Esophagus mucosa (tissue), 1 donor: ENCODE measurements at places on chromosomes 3 and 15. TPM values are rescaled to one million over a fixed set of nuclear protein-coding genes. Genes with fewer than 3 reads are reported as not detected.
A peak's percentile ranks its signal among the peaks of the same experiment; 100 is the strongest.

DNA sequence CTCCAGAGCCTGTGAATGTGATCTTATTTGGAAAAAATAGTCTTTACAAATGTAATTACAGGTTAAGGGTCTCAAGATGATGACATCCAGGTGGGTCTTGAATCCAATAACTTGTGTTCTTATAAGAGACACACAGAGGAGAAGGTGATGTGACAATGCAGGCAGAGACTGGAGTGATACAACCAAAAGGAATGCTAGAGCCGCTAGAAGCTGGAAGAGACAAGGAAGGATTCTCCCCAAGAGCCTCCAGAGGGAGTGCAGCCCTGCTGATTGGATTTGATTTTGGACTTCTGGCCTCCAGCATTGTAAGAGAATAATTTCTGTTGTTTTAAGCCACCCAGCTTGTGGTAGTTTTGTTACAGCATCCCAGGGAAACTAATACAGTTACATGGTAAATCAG is 9.7 kb downstream of the MYH15 start:
- no peak for ATAC-seq

WDR49 gene
- total RNA-seq = 0.16 TPM

GRCh38 chr3:31892500-31892899 is 88.6 kb downstream of the OSBPL10 start:
- ATAC-seq = no peak

FAM174B gene
- 4.3 TPM for total RNA-seq

WDR5B gene
- 1.9 TPM for total RNA-seq

DNA sequence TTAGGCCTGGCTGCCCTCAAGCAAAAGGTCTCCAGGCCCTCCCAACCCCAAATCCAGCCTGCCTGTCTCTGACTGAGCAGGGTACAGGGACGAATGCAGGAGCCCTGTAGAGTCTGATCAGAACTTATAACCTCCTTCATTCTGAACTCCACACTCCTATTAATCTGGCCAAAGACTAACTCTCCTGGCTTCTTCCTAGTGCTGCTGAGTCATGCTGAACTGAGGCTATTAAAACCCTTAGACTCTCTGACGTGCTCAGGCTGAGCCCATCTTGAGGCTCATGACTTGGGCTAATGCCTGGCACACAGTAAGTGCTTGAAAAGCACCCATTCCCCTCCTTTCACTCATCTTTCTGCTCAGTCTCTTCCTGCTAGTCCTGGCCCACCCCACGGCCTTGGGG is 81.9 kb downstream of the NUP210 start:
- peak; percentile 34 for ATAC-seq
